H4 (cell line): ENCODE measurements at places on chromosomes 1 and 21.

- no peak for DNase-seq
Measured at GRCh38 chr21:25970254-25970930, 200.2 kb downstream of the APP start.

- peak; percentile 95 for DNase-seq
Measured at GRCh38 chr1:108817016-108817415, 39.9 kb downstream of the AKNAD1 start.

- DNase-seq: no peak
Measured at GRCh38 chr1:81186261-81186660, 614.5 kb upstream of the ADGRL2 start.

- peak; percentile 92 for DNase-seq
Measured at GRCh38 chr1:244834543-244835275, 749 bp upstream of the COX20 start.
